Heart right ventricle (tissue), 16 donors: ENCODE measurements at places on chromosomes 7 and 10. TPM values are rescaled to one million over a fixed set of nuclear protein-coding genes. Genes with fewer than 3 reads are reported as not detected.

DNA sequence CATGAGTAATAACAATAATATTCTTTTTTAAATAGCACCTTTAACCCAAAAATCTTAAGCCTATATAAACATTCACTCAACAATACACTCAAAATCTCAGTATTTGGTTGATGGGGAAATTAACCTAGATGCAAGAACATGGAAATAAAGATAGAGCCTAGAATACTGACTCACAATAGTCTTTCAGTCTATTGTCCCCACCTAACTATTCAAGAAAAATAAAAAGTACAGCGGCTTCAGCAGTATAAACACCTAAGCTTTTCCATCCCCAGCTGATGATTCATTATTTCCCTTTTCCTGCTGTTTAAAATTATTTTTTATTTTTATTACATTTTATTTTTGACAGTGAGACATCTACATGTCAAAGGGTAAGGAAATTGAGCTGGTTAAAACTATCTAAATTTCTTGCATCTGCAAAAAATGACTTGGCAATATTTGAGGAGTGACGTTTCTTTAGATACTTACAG, 201.4 kb downstream of the FZD1 start:
- no peak for DNase-seq

DNA sequence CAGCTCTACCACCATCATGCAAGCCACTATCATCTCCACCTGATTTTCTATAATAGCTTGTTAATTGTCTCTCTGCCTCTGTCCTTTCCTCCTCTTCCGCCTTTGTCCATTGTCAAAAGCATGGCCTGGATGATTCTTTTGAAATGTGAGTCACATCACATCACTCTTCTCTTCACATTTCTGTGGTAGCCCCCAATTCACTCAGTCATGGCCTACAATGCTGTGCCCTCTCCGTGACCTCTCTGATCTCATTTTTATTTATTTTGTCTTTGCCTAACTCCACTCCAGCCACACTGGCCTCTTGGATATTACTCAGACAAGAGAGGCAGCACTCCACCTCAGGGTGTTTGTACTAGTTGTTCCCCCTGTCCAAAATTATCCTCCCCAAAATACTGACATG, 4.9 kb upstream of the ABCB4 start:
- no peak for DNase-seq

AQP1 gene
- 245 TPM for polyA plus RNA-seq

ASB10 gene
- 7.2 TPM for polyA plus RNA-seq

LIPN gene
- 0.06 TPM for polyA plus RNA-seq

SFMBT2 gene
- polyA plus RNA-seq, result 4.1 TPM

TACR2 gene
- 0.13 TPM for polyA plus RNA-seq
